ENCODE measurements at places on chromosomes 6 and 20. TPM values are rescaled to one million over a fixed set of nuclear protein-coding genes. Genes with fewer than 3 reads are reported as not detected.
A peak's percentile ranks its signal among the peaks of the same experiment; 100 is the strongest.

The ELOVL2 gene
- 4.6 TPM for total RNA-seq

- no peaks in the 10 kb centered on the region for H3K4me1 ChIP-seq
- no peak overlapping the region for H3K27ac ChIP-seq
- no peak for DNase-seq
- H3K27me3 ChIP-seq, result no peaks in the 10 kb centered on the region
- H3K36me3 ChIP-seq, result no peaks in the 10 kb centered on the region
Observed at GRCh38 chr20:40156600-40157317, 532.3 kb downstream of the MAFB start.

The TSBP1 gene
- total RNA-seq, result not detected

The PLTP gene
- total RNA-seq, result 167 TPM

DNA sequence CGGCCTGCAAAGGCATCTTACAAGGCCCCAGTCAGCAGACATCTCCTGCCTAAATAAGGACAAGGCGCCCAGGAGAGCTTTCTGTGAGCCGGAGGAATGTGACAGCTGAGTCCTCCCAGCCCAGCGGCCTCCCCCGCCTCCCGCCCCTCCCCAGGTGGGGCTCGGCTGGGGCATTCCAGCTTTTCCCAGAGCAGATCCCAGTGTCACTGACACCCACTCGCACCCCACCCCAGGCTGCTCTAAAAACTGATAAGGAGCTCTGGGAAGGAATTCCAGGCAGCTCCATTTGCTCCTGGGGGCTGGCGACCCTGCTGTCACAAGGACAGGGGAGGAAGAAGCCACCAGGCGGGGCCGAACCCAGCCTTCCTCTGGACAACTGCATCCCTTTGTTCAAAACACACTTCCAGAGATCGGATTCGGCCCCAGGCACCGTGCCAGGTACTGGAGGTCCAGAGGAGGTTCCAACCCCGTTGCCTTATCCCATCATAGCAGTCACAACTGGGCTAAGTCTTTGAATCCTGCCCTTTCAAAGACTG, 49.7 kb downstream of the JPH2 start:
- H3K4me3 ChIP-seq, result no peak overlapping the region
- peak overlapping the region; percentile 30 for H3K27ac ChIP-seq
- H3K4me1 ChIP-seq, result peaks cover 15% of the 10 kb centered on the region
- H3K27me3 ChIP-seq, result no peaks in the 10 kb centered on the region

DNA sequence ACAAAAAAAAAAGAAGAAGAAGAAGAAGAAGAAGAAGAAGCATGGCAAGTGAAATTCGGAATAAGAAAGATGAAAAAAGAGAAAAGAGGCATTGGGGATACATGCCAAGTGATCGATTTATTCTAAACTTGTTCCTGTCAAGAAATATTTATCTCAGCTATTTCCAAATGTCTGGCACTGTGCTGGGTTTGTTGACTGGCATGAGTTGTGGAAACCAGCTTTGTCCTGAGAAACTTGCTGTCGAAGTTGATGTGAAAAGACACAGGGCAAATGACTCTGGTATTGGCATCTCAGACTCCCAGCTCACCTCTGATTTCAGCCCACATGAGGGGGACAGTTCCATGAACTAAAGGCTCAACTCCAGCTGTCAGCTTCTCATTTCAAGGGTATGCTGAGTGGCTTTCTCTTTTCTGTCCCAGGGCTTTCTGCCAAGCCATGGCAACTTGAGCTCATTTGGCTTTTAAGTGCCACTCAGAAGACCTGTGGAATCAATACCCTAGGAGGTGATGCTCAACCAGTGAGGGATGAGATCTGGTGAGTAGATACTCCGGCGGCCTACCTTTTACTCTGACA, 253.3 kb upstream of the JAG1 start:
- H3K4me1 ChIP-seq, result peaks cover 17% of the 10 kb centered on the region
- H3K36me3 ChIP-seq, result no peaks in the 10 kb centered on the region
- no peak overlapping the region for H3K27ac ChIP-seq
- H3K27me3 ChIP-seq, result no peaks in the 10 kb centered on the region
- no peak overlapping the region for H3K4me3 ChIP-seq

- no peaks in the 10 kb centered on the region for H3K36me3 ChIP-seq
- H3K4me1 ChIP-seq, result no peaks in the 10 kb centered on the region
- no peak for DNase-seq
- H3K27me3 ChIP-seq, result peaks cover 8% of the 10 kb centered on the region
- H3K27ac ChIP-seq, result no peak overlapping the region
Observed at GRCh38 chr6:142653710-142654420, 291.1 kb downstream of the HIVEP2 start.

GRCh38 chr6:121498481-121499276, 63.2 kb downstream of the GJA1 start:
- H3K36me3 ChIP-seq, result no peaks in the 10 kb centered on the region
- H3K4me3 ChIP-seq, result no peak overlapping the region
- DNase-seq, result peak; percentile 63
- no peaks in the 10 kb centered on the region for H3K27me3 ChIP-seq

The RIMS4 gene
- total RNA-seq, result 0.53 TPM

The NKX2-2 gene
- not detected for total RNA-seq

The HRH3 gene
- total RNA-seq, result 0.07 TPM

GRCh38 chr6:108848116-108848868, at the start of gene ARMC2:
Gene ARMC2, plus strand, starts transcription at chr6:108848422. Its CDS starts 5,846 bp downstream, at chr6:108854268.
- DNase-seq, result peak; percentile 66
- no peaks in the 10 kb centered on the region for H3K36me3 ChIP-seq
- H3K27me3 ChIP-seq, result no peaks in the 10 kb centered on the region
- H3K4me3 ChIP-seq, result peak within 1 kb of the TSS; percentile 83
- H3K4me1 ChIP-seq, result peaks cover 3% of the 10 kb centered on the region

GRCh38 chr6:39319621-39320362, 2.7 kb downstream of the KCNK16 start:
- H3K4me3 ChIP-seq, result no peak overlapping the region
- H3K36me3 ChIP-seq, result no peaks in the 10 kb centered on the region
- H3K27me3 ChIP-seq, result peaks cover under 1% of the 10 kb centered on the region

- no peak overlapping the region for H3K27ac ChIP-seq
- H3K27me3 ChIP-seq, result no peaks in the 10 kb centered on the region
- no peaks in the 10 kb centered on the region for H3K36me3 ChIP-seq
- peaks cover 2% of the 10 kb centered on the region for H3K4me1 ChIP-seq
- H3K4me3 ChIP-seq, result no peak overlapping the region
Observed at GRCh38 chr20:58384821-58385220, 4.2 kb upstream of the VAPB start.

The MAP3K5 gene
- 1.7 TPM for total RNA-seq

The ZBP1 gene
- not detected for total RNA-seq

GRCh38 chr20:64058536-64058935, 4.5 kb upstream of the TCEA2 start:
- peaks cover 19% of the 10 kb centered on the region for H3K4me1 ChIP-seq
- peaks cover 6% of the 10 kb centered on the region for H3K27me3 ChIP-seq
- no peaks in the 10 kb centered on the region for H3K36me3 ChIP-seq
- peak; percentile 67 for DNase-seq

- DNase-seq, result no peak
- no peaks in the 10 kb centered on the region for H3K4me1 ChIP-seq
- no peaks in the 10 kb centered on the region for H3K36me3 ChIP-seq
- no peak overlapping the region for H3K27ac ChIP-seq
- no peak overlapping the region for H3K4me3 ChIP-seq
Observed at GRCh38 chr20:24001712-24002405, 13.3 kb upstream of the GGTLC1 start.

DNA sequence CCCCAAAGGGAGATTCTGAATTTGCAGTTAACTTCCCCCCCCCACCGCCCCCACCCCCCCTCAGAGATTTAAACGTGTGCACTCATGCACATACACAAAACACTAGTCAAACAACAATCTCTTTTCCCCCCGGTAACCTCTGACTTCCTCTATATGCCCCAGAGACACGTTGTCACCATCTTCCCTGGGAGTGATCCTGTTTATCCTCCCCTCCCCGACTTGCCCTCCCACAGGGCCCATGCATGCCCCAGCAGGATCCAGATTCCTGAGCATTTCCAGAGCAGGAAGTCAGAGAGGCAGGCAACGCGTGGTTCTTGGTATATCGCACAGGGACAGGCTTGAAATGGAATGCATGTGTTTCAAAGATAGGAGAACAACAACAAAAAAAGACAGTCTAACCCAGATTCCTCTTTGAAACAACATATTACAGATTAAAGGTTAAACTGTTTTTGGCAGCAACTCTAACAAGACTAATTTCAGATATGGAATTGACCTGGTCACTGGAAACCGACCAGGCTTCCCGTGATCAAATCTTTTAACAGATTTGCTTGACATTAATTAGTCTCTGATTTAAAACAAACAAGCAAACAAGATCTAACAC, 1.3 kb downstream of the BLCAP start:
- peak; percentile 27 for DNase-seq
- peak overlapping the region; percentile 44 for H3K27ac ChIP-seq
- no peaks in the 10 kb centered on the region for H3K27me3 ChIP-seq
- peak overlapping the region; percentile 96 for H3K4me3 ChIP-seq
- H3K4me1 ChIP-seq, result peaks cover 27% of the 10 kb centered on the region
- no peaks in the 10 kb centered on the region for H3K36me3 ChIP-seq

DNA sequence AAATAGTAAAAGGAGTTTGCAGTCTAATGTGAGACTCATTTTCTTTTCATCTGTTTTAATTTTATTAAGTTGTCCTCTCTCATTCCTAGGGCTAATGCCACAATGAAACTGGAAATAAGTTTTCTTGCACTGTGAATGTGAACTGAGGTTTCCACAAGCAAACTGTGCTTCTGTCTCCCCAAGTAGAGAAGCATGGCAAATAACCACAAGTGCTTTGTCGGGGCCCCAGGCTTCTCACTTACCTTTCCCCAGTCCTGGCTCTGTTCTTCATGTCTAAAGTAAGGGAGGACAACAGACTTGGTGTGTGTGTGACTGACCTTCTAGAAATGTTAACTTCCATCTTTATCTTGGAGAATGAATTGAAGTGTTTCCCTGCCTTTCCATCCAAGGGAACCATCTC, 80.8 kb downstream of the CBFA2T2 start:
- H3K27ac ChIP-seq, result no peak overlapping the region
- DNase-seq, result no peak
- no peak overlapping the region for H3K4me3 ChIP-seq

- peak overlapping the region; percentile 88 for H3K4me3 ChIP-seq
- peak overlapping the region; percentile 73 for H3K27ac ChIP-seq
- no peaks in the 10 kb centered on the region for H3K4me1 ChIP-seq
Observed at GRCh38 chr6:125781314-125781868, 9.4 kb upstream of the NCOA7 start.

The C4B gene
- 3.7 TPM for total RNA-seq

The GJA10 gene
- not detected for total RNA-seq

- peaks cover 39% of the 10 kb centered on the region for H3K36me3 ChIP-seq
- peaks cover 13% of the 10 kb centered on the region for H3K27me3 ChIP-seq
- H3K4me1 ChIP-seq, result peaks cover 20% of the 10 kb centered on the region
- peak overlapping the region; percentile 71 for H3K27ac ChIP-seq
- DNase-seq, result peak; percentile 48
Observed at GRCh38 chr20:17679941-17680835, 1.9 kb downstream of the RRBP1 start.

The ROS1 gene
- not detected for total RNA-seq

The FRS3 gene
- total RNA-seq, result 3.6 TPM

The POU3F2 gene
- 1.9 TPM for total RNA-seq

DNA sequence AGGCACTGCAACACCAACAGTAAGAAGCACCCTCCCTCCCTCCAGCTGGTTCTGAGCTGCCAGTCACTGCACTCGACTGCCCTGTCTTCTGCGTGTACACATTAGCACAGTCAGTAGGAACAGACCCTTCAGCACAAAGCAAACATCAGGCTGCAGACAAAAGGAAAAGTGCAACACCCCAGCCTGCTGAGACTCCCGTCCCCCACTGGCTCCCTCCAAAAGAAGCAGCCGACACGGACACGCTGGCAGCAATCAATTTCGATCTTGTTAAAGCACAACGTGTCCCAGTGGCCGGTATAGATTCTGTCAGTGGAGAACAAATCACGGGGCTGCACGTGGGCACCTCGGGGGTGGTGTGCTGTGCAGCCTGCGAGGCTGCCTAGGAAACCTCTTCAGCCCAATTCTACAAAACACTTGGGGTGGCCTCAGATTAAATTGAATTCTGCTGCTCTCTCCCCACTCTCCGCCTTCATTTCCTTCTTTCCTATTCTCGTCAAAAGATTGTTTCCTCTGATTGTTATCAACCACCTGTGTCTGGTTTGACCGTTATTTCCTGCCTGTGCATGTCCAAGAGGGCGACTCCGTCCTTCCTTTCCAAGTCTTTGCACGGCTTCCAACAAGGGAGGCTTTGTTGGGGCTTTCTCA, 38.7 kb downstream of the TRAF3IP2 start:
- H3K4me1 ChIP-seq, result peaks cover 35% of the 10 kb centered on the region
- H3K27ac ChIP-seq, result peak overlapping the region; percentile 15
- peak; percentile 53 for DNase-seq
- no peaks in the 10 kb centered on the region for H3K27me3 ChIP-seq

DNA sequence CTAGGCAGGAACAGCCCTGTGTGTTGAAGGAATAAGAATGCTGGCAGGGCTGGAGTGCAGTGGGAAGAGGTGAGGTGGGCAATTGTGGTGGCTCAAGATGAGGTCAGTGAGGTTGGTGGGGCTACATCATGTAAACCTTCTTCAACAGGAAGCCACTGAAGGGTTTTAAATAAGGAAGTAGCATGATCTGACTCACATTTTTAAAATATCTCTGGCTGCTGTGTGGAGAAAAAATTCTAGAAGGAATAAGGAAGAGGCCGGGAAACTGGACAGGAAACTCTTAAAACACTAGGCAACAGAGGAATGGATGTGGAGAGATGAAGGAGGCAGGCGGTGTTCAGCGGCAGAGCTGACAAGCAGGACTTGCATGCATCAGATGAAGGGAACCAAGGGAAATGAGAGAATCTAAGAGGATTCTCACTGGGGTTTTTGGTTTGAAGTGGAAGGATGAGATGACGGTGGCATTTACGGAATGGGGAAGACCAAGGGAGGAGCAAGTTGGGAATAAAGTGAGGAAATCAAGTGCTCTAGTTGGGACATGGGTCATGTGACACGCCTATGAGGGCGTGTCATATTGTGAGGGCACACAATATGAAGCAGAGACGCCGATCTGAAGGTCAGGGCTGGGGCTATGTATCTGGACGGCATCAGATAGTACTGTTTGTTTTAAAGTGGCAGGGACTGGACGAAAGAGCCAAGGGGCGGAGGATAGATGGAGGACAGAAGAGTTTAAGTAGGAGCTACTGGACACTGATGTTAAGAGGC, 18.2 kb downstream of the TMEM242 start:
- no peak overlapping the region for H3K4me3 ChIP-seq
- H3K27me3 ChIP-seq, result no peaks in the 10 kb centered on the region
- peaks cover 11% of the 10 kb centered on the region for H3K4me1 ChIP-seq
- peak; percentile 33 for DNase-seq
- no peak overlapping the region for H3K27ac ChIP-seq

The DSP gene
- total RNA-seq, result 468 TPM

- peak overlapping the region; percentile 92 for H3K27ac ChIP-seq
- H3K4me1 ChIP-seq, result peaks cover 53% of the 10 kb centered on the region
- DNase-seq, result peak; percentile 63
- H3K4me3 ChIP-seq, result no peak overlapping the region
Observed at GRCh38 chr6:111803804-111804203, 69.4 kb downstream of the FYN start.

Data from astrocyte (in vitro differentiated cells and primary cell).